Tibial nerve (tissue), 4 donors: ENCODE measurements at places on chromosomes 5 and 9.

GRCh38 chr5:175680020-175680419 is 22.1 kb downstream of the HRH2 start:
- H3K4me3 ChIP-seq: no peak overlapping the region
- no peaks in the 10 kb centered on the region for H3K36me3 ChIP-seq
- DNase-seq: no peak
- no peaks in the 10 kb centered on the region for H3K27me3 ChIP-seq
- no peaks in the 10 kb centered on the region for H3K4me1 ChIP-seq

GRCh38 chr9:106575823-106576222 is 287.1 kb upstream of the ZNF462 start:
- no peaks in the 10 kb centered on the region for H3K36me3 ChIP-seq
- no peaks in the 10 kb centered on the region for H3K27me3 ChIP-seq
- H3K4me3 ChIP-seq: no peak overlapping the region
- no peak for DNase-seq
- H3K27ac ChIP-seq: no peak overlapping the region

DNA sequence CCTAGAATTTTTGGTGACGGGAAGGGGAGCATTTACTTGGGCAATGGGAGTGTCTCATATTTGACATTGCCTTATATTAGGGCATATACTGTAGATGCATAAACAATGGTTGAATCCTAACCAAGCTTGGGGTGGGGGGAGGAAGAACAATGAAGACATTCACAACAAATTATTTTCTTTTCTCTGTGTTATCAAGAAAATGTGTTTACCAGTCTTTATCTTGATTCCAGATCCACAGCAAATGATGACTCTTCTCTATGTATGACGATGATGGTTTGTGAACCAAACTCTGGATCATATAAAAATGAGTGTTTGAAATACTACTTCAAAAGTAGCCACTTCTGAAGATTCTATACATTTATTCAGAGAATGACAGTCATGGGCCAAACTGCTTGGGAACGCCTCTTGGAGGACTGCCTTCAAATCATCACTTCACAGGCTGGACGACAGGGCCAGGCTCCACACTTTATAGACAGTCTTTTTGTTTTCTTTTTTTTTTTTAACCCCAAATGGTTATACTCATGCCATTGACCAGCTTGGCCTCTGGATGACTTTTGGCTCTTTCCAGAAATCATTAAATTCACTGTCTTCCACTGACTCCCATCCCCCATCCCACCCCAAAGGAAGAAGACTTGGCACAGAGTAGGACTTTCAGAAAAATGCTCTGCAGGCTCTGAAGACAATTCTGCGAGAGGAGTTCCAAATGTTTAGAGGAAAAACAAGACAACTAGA is 123.8 kb upstream of the LIFR start:
- no peak for DNase-seq
- no peaks in the 10 kb centered on the region for H3K36me3 ChIP-seq
- H3K27ac ChIP-seq: no peak overlapping the region
- H3K4me1 ChIP-seq: peaks cover 24% of the 10 kb centered on the region
- no peaks in the 10 kb centered on the region for H3K27me3 ChIP-seq

- no peak overlapping the region for H3K27ac ChIP-seq
- H3K4me3 ChIP-seq: no peak overlapping the region
- no peaks in the 10 kb centered on the region for H3K36me3 ChIP-seq
- no peaks in the 10 kb centered on the region for H3K4me1 ChIP-seq
- no peak for DNase-seq
Measured at GRCh38 chr9:90141723-90142122, 500.9 kb downstream of the DIRAS2 start.

GRCh38 chr5:6785161-6785860 is 72.1 kb downstream of the TENT4A start:
- DNase-seq: no peak
- no peaks in the 10 kb centered on the region for H3K4me1 ChIP-seq
- no peak overlapping the region for H3K27ac ChIP-seq
- H3K27me3 ChIP-seq: no peaks in the 10 kb centered on the region
- H3K36me3 ChIP-seq: no peaks in the 10 kb centered on the region

- H3K4me1 ChIP-seq: peaks cover 7% of the 10 kb centered on the region
- DNase-seq: no peak
- H3K27me3 ChIP-seq: no peaks in the 10 kb centered on the region
Measured at GRCh38 chr9:4306066-4306776, 6.4 kb upstream of the GLIS3 start.

GRCh38 chr9:137457406-137458193 is 1.5 kb downstream of the NSMF start:
- H3K36me3 ChIP-seq: peaks cover 4% of the 10 kb centered on the region
- H3K27me3 ChIP-seq: no peaks in the 10 kb centered on the region
- H3K4me3 ChIP-seq: peak overlapping the region; percentile 93
- DNase-seq: no peak
- peaks cover 44% of the 10 kb centered on the region for H3K4me1 ChIP-seq
